ENCODE measurements at places on chromosomes 5 and 9.

DNA sequence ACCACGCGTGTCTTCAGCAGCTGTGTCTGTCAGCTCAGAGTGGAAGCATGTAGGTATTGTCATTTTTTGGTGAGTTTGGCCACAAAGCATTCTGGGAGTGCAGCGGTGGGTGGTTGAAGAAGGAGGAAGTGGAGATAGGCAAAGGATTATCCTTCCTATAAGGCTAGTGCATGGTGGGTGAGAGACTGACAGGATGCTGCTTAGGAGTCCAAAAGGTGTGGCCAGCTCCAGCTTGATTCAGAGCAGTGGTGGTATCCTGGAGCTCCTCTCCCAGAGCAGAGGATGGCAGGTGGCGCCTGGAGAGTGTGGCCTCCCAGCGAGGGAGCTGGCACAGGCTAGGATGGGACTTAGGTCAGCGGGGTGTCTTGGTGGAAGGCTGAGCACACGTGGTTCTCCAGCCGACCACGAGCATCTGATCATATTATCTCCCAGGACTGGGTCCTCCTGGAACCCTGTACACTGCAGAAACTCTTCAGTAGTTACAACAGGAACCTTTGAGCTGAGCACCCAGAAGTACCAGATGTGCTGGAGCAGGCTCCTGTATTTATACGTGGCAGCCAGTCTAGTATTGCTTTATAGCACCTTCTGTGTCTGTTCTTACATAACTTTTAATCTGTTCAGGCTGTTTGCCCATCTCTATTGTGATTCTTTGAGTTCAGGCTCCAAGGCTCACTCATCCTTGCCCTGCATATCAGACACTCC, 29.6 kb downstream of the MAML1 start:
- no peak for DNase-seq

DNA sequence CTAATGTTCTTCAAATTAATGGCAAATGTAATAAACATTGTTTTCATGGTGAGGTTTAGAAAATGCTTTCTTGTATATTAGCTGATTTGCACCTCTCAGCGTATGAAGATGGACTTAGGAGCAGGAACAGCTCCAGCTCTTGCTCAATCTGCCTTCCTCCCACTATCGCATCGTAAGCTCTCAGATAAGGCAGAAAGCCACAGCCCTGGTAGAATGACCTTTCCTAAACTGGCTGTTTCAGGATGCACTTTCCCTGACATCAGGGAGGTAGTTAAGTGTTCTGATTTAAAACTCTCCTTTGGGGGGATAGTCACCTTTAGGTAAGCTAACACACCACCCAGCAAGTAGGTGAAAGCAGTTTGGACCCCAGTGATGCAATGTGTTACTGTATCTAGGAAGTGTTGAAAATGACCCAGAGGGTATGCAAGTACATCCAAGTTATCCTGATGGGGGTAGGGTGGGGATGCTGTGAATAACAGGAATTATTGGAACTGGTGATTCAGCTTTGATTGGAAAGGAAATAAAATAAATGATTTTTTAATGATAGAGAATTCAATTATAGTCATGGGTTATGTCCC, 72.3 kb downstream of the LMNB1 start:
- DNase-seq, result no peak

GRCh38 chr5:43646992-43647391, 44.0 kb downstream of the NNT start:
- no peak for DNase-seq

DNA sequence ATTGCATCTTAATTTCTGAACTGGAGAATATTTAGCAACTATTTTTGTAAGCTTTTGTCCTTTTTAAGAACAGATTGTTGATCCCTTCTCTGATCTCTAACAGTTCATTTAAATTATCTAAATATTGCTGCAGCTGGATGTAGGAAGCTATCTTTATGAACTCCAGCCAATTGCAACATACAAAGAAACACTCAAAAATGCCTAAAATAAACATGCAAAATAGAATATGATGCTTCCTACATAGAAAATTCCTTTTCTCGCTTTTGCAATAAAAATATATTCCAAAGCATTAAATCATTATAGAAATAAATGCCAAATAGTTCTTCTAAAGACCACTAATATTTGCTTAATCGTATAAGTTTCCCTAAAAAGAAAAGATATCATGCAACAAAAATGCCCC, 218.6 kb downstream of the LURAP1L start:
- no peak for DNase-seq

- peak; percentile 74 for DNase-seq
Measured at GRCh38 chr9:99075246-99075912, 29.5 kb upstream of the TGFBR1 start.

DNA sequence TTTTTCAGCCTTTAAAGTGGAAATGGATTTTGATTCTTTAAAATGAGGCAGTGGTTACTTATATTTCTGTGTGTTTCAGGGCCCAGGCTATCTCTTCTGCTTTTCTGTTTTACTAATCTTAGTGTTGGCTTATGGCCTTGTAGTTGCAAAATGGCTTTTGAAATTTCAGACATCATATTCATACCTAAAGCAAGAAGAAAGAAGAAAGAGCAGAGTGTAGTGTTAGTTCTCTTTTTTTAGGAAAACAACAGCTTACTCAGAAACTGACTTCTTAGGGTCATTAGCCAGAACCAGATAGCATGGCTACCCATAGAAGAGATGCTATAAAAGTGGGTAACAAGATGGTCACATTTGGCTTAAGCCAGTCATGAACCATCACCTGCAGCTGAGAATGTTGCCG, 20.9 kb downstream of the ZBED3 start:
- no peak for DNase-seq

DNA sequence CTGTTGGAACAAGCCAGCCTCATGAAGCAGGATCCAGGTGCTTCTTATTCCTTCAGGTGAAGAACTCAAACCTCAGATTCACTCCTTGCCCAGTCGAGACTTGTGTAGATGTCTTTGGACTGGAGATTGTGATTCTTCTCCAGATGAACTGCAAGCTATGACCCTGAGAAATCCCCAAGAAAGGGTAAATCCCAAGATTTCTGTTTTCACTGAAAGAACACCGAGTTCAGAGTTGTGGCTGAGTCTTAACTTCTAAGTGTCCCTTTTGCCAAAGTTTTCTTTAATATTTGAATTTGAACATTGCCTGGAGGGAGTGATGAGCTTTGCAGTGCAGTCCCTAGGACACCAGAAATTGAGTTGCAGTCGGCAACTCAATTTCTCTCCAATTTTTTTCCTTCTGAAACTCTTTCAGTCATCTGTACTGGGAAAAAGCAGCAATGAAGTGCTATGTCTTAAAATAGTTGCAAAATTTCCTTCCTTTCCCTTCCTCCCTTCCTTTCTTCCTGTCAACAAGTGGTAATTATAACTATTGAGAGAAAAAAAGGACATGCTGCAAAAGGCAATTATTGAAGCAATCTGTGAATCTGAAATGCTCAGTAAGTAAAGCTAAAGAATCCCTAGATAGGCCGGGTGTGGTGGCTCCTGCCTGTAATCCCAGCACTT, 56.1 kb downstream of the ANKRD55 start:
- DNase-seq, result no peak

DNA sequence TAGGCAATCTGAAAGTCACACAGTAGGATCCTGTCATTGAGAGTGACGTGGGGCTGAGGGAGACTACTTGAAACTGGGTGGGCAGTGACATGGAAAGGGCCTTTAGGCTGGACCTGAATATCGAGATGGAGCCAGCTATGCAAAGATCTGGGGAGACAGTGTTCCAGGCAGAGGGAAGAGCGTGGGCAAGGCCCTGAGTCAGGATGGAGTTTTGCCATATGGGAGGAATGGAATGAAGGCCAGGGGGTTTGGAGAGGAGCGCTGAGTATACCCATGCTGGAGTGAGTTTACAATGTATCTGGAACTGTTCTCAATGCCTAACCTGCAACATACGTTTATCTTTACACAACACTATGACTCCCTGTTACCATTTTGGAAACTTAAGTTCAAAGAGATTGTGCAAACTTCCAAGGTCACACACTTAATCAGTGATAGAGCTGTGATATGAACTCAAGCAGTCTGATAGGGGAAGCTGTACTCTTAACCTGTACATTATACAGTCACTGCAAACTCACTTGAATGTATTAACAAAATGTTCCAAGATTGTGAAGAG, 33.5 kb downstream of the INSYN2B start:
- no peak for DNase-seq

DNA sequence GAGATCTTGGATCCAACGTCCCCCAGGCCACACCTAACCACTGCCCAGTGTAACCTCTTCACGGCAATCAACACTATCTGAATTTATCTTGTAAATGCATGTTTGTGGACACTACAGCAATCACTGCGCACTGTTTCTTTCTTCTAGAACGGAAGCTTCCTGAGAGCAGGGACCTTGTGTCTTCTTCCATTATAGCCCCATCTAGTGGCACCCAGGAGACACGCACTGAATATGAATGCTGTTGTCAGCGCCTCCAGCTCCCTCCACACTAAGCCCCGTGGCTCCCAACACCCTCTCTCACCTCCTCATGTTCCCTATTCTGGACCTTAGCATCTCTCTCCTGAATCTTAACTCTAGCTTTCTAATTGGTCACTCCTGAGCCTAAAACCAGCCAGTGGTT, 72.7 kb downstream of the SMIM23 start:
- DNase-seq, result no peak

DNA sequence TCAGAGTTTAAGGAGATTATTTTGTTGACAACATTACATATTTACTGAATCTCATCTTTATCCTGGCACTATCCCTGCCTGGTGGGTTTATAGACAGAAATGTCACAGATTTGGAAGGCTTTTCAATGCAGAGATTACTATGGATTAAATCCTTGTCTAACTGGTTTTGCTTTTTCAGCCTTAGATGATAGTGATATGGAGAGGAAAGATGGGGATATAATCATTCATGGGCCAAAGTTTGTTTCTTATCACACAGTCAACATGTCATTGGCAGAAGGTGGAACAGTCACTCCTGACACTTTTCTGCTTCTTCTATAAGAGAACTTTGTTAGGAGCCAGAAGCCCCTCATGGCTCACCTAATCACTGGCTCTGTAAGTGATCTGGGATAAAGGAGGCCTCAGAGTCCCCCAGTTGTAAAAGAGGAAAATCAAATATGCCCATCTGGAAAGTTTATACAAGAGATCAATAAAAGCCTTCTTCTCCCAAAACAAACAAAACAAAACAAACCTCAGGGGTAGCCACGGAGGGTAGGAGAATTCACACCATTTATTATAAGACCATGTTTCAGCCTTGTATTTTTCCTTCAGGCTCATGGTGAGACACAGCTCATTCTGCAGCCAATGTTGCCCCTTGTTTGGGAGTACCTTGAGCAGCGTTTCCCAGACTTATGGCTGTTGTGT, 101.2 kb downstream of the PCSK1 start:
- DNase-seq, result no peak

DNA sequence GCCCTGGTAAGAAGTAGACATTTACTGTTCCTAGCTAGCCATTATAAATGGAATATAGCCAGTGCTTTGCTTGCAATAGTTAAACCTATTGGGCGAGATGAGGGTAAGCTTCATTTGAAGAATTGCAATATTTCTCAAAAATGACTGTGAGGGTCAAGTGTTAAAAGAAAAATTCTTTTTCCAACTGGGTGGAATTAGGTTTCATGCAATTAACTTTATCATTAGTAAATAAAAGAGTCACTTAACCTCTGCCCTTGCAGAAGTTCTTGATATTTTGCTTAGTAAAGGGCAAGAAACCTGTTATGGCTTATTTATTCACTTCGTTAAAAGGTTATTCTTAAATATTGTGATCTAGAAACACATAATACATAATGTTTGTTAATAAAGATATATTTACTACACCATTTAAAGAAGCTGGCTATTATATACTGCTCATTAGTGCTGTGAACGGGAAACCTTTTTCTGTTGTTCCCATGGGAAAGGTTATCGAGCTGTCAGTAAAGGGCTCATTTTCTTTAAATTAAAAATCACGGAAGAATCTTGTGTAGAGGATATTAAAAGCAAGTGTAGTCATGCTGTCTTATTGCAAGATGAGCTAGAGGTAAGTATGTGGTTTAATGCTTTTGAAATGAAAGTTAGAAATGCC, 370.5 kb downstream of the CSNK1G3 start:
- DNase-seq, result no peak

GRCh38 chr9:68966496-68966944, 47.4 kb downstream of the PRKACG start:
- no peak for DNase-seq

DNA sequence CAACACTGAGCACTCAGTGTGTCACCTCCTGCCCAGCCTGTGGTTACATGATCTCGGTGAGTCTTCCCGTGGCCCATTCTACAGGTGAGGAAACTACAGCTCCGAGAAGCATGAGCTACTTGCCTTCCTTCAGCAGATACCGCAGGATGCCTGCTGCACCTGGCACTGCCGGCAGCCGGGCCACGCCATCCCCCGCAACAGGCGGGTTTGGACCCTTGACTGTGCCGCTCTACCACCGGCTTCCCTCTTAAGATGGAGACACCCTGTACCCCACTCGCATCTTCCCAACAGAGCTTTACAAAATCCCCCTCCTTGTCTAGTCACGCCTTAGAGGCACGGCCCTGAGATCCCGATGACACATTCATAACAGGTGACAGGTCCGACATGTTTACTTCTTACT, 74.9 kb upstream of the OTULINL start:
- DNase-seq, result no peak

- no peak for DNase-seq
Measured at GRCh38 chr9:121779381-121780117, 128.1 kb downstream of the DAB2IP start.

- no peak for DNase-seq
Measured at GRCh38 chr5:116045821-116046220, 13.5 kb downstream of the ARL14EPL start.

- no peak for DNase-seq
Measured at GRCh38 chr9:22002038-22002437, 7.1 kb downstream of the CDKN2B start.

GRCh38 chr5:145983446-145983845, 47.1 kb downstream of the SH3RF2 start:
- DNase-seq, result no peak

GRCh38 chr5:133408322-133408721, 204.0 kb downstream of the FSTL4 start:
- DNase-seq, result peak; percentile 43

- no peak for DNase-seq
Measured at GRCh38 chr5:150503977-150504620, 3.8 kb upstream of the NDST1 start.

DNA sequence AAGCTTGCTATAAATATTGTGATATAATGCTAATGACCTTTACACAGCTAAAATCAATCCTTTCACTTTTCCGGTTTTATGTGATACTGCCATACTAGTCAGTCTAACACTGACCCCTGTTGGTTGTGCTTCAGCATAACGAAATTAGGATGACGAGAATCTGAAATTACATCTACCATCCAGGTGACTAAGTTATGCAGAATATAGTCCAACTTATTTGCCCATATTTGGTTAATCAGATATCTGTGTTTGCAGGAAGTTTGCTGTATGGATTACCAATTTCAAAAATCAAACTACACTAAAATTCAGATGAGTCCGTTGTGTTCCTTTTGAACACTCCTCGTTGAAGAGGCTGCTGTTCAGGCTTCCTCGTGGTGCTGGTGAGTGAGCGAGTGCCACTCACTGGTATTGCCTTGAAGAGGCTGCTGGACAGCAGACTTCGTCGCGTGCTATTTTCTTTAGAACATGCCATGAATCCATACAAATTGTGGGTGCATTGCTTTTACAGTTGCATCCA, 32.5 kb downstream of the TENT4A start:
- DNase-seq, result no peak

Data from islet precursor cell (in vitro differentiated cells).